ENCODE measurements at places on chromosomes 13 and 19.

- DNase-seq = no peak
- H3K4me3 ChIP-seq = no peak overlapping the region
Observed at GRCh38 chr19:18245297-18245696, 19.1 kb upstream of the PDE4C start.

- H3K4me1 ChIP-seq = peaks cover 7% of the 10 kb centered on the region
- H3K27ac ChIP-seq = no peak overlapping the region
- no peak for DNase-seq
- H3K36me3 ChIP-seq = no peaks in the 10 kb centered on the region
Observed at GRCh38 chr19:10712754-10713153, 5.1 kb upstream of the DNM2 start.

- peak overlapping the region; percentile 71 for H3K27ac ChIP-seq
- peaks cover 90% of the 10 kb centered on the region for H3K4me1 ChIP-seq
- H3K27me3 ChIP-seq = no peaks in the 10 kb centered on the region
- no peaks in the 10 kb centered on the region for H3K36me3 ChIP-seq
- no peak overlapping the region for H3K4me3 ChIP-seq
Observed at GRCh38 chr19:19423322-19423721, 17.8 kb downstream of the GATAD2A start.

GRCh38 chr19:52943134-52943883 is 19.4 kb downstream of the ZNF816 start:
- peaks cover 46% of the 10 kb centered on the region for H3K36me3 ChIP-seq
- no peak for DNase-seq
- H3K4me1 ChIP-seq = peaks cover 11% of the 10 kb centered on the region
- H3K27me3 ChIP-seq = peaks cover 7% of the 10 kb centered on the region

DNA sequence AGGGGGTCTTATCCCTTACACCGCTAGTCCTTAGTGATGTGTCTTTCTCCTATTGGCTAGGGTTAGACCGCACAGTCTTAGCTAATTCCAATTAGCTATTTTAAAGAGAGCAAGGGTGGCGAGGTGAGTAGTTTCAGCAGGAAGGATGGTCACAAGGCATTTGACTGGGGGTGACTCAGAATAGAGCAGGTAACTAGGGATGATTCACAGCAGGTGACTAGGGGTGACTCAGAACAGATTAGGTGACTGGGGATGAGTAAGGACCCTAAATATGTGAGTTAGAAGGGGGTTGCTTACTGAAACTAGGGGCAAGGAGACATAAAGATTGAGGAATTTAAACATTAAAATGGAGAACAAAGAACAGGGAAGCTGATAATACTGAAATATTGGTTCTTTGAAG is 64.3 kb downstream of the ZNF66 start:
- H3K4me3 ChIP-seq = no peak overlapping the region
- peaks cover 36% of the 10 kb centered on the region for H3K36me3 ChIP-seq
- H3K27ac ChIP-seq = no peak overlapping the region
